ENCODE measurements at places on chromosomes 7 and 10.
A peak's percentile ranks its signal among the peaks of the same experiment; 100 is the strongest.

- no peak for DNase-seq
Observed at GRCh38 chr10:116769791-116770190, 27.4 kb upstream of the HSPA12A start.

GRCh38 chr10:132148261-132149251 is 38.2 kb upstream of the DPYSL4 start:
- DNase-seq, result no peak

GRCh38 chr7:112721366-112721765 is 68.8 kb downstream of the TMEM168 start:
- DNase-seq, result no peak

DNA sequence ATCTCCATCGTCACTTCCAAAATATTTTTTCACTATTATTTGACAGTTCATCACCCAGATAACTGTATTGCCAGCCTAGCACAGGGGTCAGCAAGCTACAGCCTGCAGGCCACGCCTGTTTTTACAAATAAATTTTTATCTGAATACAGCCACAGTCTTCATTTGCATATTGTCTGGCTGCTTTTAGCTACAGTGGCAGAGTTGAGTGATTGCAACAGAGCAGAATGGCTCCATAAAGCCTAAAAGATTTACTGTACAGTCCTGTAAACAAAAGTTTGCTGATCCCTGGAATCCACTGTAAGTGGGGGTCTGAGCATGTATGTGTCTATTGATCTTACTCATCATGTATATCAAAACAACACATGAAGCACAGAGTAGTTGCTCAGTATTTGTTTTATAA is 45.9 kb upstream of the GNAI1 start:
- no peak for DNase-seq

GRCh38 chr7:5053175-5053574 is 7.5 kb downstream of the RBAK start:
- no peak for DNase-seq

- peak; percentile 18 for DNase-seq
Observed at GRCh38 chr7:134470864-134471263, 12.0 kb upstream of the AKR1B1 start.

DNA sequence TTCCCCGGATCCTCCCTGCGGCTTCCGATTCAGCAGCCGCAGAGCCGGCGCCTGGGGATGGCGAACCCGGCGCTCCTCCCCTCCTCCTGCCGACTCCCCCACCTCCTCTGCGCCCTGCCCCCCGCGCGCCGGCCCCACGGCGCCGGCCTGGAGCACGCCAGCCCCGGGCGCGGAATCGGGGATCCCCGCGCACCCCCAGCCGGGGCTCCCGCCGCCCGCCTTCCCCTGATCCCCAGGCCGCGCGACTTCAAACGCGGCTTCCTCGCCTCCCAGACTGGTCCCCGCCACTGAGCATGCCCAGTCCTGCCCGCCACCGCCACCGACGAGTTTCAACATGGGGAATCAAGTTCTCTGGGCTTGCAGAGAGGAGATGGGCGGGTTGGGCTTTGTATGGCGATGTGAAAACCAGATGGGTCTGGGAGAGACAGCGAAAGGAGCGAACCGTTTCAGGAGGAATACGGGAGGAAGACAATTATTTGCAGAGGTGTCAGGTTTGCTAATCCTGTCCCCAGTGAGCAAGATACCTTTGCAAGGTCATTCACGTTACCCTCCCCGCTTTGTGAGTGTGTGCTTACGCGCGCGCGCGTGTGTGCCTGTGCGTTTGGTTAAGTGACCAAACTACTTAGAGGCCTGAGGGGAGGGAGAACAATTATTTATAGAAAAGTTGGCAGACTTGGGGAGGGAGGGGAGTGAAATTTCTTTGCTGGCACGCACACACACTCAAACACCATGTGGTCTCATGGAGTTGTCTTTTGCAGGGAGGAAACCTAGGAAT is at the start of gene PANK1:
Gene PANK1 (minus strand): TSS at position 276 of the 775 bp plus-strand sequence. CDS start 351 bp downstream, outside the sequence.
- DNase-seq, result peak; percentile 79

DNA sequence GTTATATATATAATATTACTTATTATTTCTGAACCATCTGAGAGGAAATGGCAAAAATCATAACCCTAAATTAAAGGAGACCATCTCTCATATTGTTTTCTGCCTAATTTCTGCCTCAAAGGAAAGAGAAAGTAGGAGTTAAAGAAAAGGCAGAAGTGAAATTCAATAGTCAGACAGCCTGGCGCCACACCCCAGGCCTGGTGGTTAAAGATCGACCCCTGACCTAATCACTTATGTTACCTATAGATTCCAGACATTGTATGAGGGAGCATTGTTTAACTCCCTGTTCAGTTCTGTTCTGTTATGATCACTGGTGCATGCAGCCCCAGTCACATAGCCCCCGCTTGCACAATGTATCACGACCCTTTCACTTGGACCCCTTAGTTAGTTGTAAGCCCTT is 24.9 kb upstream of the CHST3 start:
- DNase-seq, result no peak

All from activated naive CD4-positive, alpha-beta T cell treated with anti-CD3 and anti-CD28 coated beads for 36 hours (primary cell).